ENCODE measurements at places on chromosomes 3 and 15. TPM values are rescaled to one million over a fixed set of nuclear protein-coding genes. Genes with fewer than 3 reads are reported as not detected.

DNA sequence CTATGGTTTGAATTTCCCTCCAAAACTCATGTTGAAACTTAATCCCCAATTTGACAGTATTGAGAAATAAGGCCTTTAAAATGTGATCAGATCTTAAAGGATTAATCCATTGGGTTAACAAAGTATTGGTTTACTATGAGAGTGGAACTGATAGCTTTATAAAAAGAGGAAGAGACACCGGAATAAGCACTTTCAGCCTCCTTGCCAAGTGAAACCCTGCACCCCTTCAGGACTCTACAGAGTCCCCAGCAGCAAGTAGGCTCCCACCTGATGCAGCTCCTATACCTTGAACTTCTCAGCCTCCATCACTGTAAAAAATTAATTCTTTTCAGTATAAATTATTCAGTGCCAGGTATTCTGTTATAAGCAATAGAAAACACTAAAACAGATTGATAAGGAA lies 348.3 kb downstream of the CGGBP1 start:
- no peak overlapping the region for H3K27ac ChIP-seq
- no peaks in the 10 kb centered on the region for H3K4me1 ChIP-seq
- no peaks in the 10 kb centered on the region for H3K36me3 ChIP-seq
- ATAC-seq: no peak
- H3K4me3 ChIP-seq: no peak overlapping the region

DNA sequence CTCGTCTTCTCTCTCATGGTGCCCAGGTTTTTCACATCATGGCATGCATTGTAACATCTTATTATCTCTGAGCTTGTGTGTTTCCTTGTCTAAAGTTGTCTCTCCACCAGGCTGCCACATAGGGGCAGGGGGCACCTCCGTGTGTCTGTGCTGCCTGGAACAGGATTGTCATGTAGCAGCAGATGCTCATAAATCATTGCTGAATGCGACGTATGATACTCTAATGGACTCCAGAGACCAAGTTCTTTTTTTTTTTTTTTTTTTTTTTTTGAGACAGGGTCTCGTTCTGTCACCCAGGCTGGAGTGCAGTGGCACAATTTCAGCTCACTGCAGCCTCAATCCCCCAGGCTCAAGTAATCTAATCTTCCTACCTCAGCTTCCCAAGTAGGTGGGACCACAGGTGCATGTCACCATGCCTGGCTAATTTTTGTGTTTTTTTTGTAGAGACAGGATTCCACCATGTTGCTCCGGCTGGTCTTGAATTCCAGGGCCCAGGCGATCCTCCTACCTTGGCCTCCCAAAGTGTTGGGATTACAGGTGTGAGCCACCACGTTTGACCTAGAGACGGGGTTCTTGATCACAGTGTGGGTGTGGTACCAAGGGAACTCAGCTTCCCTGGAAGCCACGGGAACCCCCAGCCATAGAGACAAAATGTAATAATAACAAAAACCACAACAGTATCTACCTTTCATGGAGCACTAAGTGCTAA lies 4.7 kb upstream of the DNASE1L3 start:
- peak overlapping the region; percentile 71 for H3K27ac ChIP-seq
- no peaks in the 10 kb centered on the region for H3K36me3 ChIP-seq
- no peak for ATAC-seq
- H3K4me3 ChIP-seq: peak overlapping the region; percentile 27

DNA sequence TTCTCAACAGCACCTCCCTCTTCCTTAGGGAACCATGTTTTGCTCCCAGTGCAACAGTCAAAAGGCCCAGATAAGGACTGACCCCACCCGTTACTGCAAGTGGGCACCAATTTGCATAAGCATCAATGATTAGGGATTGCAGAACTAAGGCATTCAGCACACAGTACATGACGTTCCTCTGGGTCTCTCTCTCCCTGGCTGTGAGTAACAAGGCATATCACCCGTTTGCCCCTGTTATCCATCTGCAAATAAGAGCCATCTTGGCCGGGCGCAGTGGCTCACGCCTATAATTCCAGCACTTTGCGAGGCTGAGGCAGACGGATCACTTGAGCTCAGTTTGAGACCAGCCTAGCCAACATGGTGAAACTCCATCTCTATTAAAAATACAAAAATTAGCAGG lies 18.8 kb downstream of the MAGI1 start:
- no peak overlapping the region for H3K27ac ChIP-seq
- H3K36me3 ChIP-seq: no peaks in the 10 kb centered on the region
- H3K4me3 ChIP-seq: no peak overlapping the region
- peaks cover 13% of the 10 kb centered on the region for H3K27me3 ChIP-seq

- no peaks in the 10 kb centered on the region for H3K4me1 ChIP-seq
- no peak overlapping the region for H3K27ac ChIP-seq
- H3K36me3 ChIP-seq: no peaks in the 10 kb centered on the region
These were observed 1.3 kb downstream of the SLC7A14 start for GRCh38 chr3:170584585-170585007.

- H3K4me3 ChIP-seq: no peak overlapping the region
- no peaks in the 10 kb centered on the region for H3K4me1 ChIP-seq
- no peaks in the 10 kb centered on the region for H3K27me3 ChIP-seq
- no peak for ATAC-seq
- no peak overlapping the region for H3K27ac ChIP-seq
- H3K36me3 ChIP-seq: no peaks in the 10 kb centered on the region
These were observed 89.3 kb downstream of the ALCAM start for GRCh38 chr3:105456017-105456416.

DNA sequence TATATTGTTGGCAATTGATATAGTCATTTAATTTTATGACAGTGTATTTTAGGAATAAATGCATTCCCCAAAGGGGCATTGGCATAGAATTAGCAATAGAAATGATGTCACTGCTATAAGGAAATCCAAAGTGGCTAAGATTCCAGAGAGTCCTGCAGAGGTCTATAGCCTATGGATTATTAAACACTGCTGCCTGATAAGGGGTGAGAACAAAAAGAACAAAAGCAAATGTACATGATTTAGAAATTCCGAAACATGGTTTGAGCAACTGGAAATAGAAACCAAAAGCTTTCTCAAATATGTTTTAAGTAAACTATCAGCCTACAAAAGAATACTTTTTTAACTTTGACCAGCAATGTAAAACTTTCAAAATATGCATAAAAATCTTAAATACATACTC lies 280.1 kb upstream of the RASGRP1 start:
- H3K4me1 ChIP-seq: no peaks in the 10 kb centered on the region
- H3K27me3 ChIP-seq: peaks cover 10% of the 10 kb centered on the region
- no peaks in the 10 kb centered on the region for H3K36me3 ChIP-seq
- H3K4me3 ChIP-seq: no peak overlapping the region
- no peak overlapping the region for H3K27ac ChIP-seq

- no peak overlapping the region for H3K27ac ChIP-seq
- no peaks in the 10 kb centered on the region for H3K27me3 ChIP-seq
- no peak for ATAC-seq
- peaks cover 9% of the 10 kb centered on the region for H3K4me1 ChIP-seq
- H3K36me3 ChIP-seq: peaks cover 52% of the 10 kb centered on the region
These were observed 3.5 kb downstream of the RPL22L1 start for GRCh38 chr3:170866499-170866898.

DNA sequence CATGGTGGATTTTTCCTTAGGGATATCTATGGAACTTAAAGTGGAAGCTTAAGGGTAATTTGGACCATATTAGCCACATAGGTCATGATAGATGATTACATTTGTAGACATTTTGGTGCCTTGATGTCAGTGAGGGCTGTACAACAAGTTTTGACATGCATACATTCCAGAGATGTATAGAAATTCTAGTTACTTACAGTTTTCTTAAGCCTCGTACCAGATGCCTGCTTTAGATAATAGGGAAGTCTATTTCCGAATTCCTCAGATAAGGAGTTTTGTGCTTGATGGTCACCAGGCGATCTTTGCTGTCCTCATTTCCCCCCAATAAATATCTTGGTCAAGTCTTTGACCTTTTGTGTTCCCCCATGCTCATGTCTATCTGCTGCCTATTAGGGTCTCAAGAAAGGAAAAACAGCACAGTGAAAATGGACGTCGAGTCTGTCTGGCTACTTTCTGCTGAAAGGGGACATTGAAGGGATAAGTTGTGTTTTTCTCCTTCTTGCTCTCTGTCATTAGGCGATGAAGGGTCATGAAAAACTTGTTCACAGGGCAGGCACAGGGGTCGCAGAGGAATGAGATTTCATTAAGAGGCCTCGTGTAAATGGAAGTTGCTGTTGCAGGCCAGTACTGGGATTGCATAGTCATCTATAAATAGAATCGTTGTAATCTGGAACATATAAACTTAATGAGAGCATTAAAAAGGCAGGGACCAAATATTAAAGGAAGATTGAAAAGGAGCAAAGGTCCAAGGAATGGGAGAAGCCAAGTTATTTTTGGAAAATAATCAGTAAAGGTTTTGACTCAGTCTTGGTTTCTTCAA lies 20.0 kb upstream of the SENP7 start:
- ATAC-seq: no peak
- peak overlapping the region; percentile 9 for H3K27ac ChIP-seq

DNA sequence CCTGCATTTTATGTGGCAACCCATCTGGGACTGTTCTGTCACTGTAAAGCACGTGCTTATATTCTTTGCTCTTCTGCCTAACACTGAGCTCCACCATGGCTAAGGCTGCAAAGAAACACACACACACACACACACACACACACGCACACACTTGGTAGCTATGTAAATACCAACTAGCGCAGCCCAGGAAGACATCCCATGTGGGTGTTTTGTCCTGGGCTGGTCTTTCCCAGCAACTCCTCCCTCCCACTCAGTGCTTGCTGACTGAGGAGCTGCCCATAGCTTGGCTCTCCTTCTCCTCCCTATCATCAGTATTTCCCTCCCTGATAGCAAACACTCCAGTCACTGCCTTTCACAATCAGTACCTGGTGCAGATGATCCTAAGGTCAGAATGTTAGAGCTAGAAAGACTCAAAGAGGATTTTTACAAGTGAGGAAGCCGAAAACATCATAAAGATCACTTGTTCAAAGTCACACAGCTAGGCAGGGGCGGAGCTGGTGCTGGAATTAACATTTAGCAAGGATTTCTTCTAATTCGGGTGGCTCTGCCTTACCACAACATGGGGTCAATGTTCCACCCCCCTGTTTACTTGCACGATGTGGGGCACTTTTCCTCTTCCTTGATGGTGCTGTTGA lies 377.1 kb upstream of the TBL1XR1 start:
- no peak overlapping the region for H3K27ac ChIP-seq
- H3K4me1 ChIP-seq: no peaks in the 10 kb centered on the region
- no peak for ATAC-seq
- H3K36me3 ChIP-seq: no peaks in the 10 kb centered on the region
- H3K27me3 ChIP-seq: no peaks in the 10 kb centered on the region

GRCh38 chr3:158568784-158569183 lies 2.2 kb upstream of the MLF1 start:
- peaks cover 5% of the 10 kb centered on the region for H3K36me3 ChIP-seq
- ATAC-seq: no peak
- no peak overlapping the region for H3K4me3 ChIP-seq
- peaks cover 7% of the 10 kb centered on the region for H3K4me1 ChIP-seq
- no peak overlapping the region for H3K27ac ChIP-seq

- no peaks in the 10 kb centered on the region for H3K36me3 ChIP-seq
- H3K4me3 ChIP-seq: no peak overlapping the region
- no peaks in the 10 kb centered on the region for H3K4me1 ChIP-seq
- no peak overlapping the region for H3K27ac ChIP-seq
These were observed 130.4 kb upstream of the CRBN start for GRCh38 chr3:3309887-3310286.

DNA sequence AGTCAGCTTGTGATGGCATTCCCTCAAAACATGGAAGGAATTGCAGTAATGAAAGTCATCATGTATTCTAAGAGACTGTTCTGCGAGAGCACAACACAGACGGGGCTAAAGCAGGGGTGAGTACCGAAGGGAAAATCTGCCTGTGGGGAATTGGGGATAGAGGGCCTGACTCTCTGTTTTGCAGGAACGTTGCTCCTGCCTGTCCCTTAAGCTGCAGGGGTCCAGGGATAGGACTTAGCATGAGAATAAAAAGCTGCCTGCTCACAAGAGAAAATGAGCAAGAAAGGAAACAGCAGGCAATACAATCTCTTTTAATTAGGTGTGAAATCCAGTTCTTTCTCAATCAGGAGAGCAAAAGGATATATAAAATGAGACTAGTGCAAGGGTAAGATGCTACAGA lies 62.2 kb downstream of the TIGIT start:
- no peak overlapping the region for H3K27ac ChIP-seq
- no peak for ATAC-seq
- no peaks in the 10 kb centered on the region for H3K4me1 ChIP-seq
- H3K36me3 ChIP-seq: peaks cover 2% of the 10 kb centered on the region
- H3K4me3 ChIP-seq: no peak overlapping the region

GRCh38 chr3:14514323-14514720 lies 25.8 kb downstream of the GRIP2 start:
- no peak for ATAC-seq
- H3K27ac ChIP-seq: no peak overlapping the region
- no peaks in the 10 kb centered on the region for H3K27me3 ChIP-seq
- H3K36me3 ChIP-seq: no peaks in the 10 kb centered on the region

GRCh38 chr3:152058856-152059255 lies 185.4 kb downstream of the SUCNR1 start:
- no peak overlapping the region for H3K27ac ChIP-seq
- H3K4me3 ChIP-seq: no peak overlapping the region
- no peaks in the 10 kb centered on the region for H3K27me3 ChIP-seq
- no peaks in the 10 kb centered on the region for H3K36me3 ChIP-seq

DNA sequence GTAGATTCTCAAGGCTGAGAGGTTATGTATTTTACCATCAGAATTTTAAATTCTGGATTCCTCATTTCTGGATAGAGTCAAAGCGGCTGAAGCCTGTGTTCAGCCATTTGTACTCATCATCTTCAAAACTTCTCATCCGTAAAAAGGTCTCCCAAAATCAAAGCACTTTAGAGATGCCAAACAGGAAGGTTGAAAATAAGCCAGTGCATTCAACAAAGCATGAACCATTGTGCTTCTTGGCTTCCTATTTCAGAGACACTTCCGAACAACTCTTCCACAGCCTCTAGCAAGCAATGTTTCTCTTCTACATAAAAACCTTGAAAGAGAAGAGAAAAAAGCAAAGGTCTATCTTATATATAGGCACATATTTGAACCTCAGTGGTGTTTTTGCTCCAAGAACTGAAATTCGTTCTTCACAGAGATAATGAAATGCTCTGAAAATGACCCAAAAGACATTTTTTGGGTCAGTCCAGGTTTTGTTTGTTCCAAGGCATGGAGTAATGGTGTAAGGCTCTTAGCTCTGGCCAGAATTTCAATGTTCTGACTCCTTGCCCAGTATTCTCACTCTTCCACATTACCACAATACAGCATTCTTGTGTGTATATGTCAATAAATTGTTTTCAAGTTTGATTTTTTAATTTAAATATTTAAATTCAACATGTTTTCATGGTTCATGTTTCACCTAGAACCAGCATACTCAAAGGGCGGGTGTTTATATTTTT lies 163.1 kb downstream of the STAC start:
- no peaks in the 10 kb centered on the region for H3K36me3 ChIP-seq
- H3K27ac ChIP-seq: no peak overlapping the region
- no peaks in the 10 kb centered on the region for H3K4me1 ChIP-seq
- no peak overlapping the region for H3K4me3 ChIP-seq

- no peaks in the 10 kb centered on the region for H3K36me3 ChIP-seq
- H3K27ac ChIP-seq: no peak overlapping the region
- no peaks in the 10 kb centered on the region for H3K4me1 ChIP-seq
These were observed 91.5 kb upstream of the TNFAIP8L3 start for GRCh38 chr15:51186181-51186705.

Gene BFSP2
- total RNA-seq: not detected

Gene ASB14
- total RNA-seq: not detected

Gene OSBPL10
- total RNA-seq: 0.90 TPM

Gene UCN2
- not detected for total RNA-seq

Gene AP4E1
- total RNA-seq: 10.6 TPM

Gene GOLGA8R
- total RNA-seq: 1.6 TPM

Gene CCR3
- not detected for total RNA-seq

Gene RPUSD2
- total RNA-seq: 8.5 TPM

Gene GOLGA8J
- not detected for total RNA-seq

Gene NEO1
- total RNA-seq: 8.8 TPM

Gene SCN11A
- total RNA-seq: 0.21 TPM

Measured in activated T-helper 17 cell treated with anti-CD3 and anti-CD28 coated beads, Interleukin-2, amount 50 U/mL, for 72 hours (primary cell).